ENCODE measurements at places on chromosomes 7 and 10.

GRCh38 chr10:58026036-58026435, 241.7 kb downstream of the IPMK start:
- H3K36me3 ChIP-seq, result peaks cover 2% of the 10 kb centered on the region
- no peak overlapping the region for H3K4me3 ChIP-seq
- DNase-seq, result no peak
- no peak overlapping the region for H3K27ac ChIP-seq

- no peak overlapping the region for H3K4me3 ChIP-seq
- peaks cover 22% of the 10 kb centered on the region for H3K4me1 ChIP-seq
Observed at GRCh38 chr10:100506596-100507356, 12.9 kb downstream of the SEC31B start.

DNA sequence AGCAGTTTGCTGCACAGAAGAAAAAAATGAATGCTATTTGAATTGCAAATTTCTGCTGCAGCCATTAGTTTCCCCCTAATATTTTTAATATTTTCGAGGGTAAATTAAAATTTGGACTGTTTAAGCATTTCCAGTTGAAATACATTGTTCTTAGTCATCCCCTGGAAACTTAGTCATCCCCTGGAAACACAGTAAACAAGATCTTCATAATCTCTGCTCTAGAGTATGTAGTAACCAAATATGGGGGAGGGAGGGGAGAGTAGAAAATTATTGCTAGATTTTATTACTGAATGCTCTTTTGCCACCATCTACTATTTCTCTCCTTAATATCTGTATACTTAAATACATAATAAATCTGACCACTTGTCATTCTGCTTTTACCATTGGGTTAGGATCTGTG, 1053.3 kb downstream of the SORCS1 start:
- no peaks in the 10 kb centered on the region for H3K27me3 ChIP-seq
- H3K36me3 ChIP-seq, result no peaks in the 10 kb centered on the region
- peaks cover 12% of the 10 kb centered on the region for H3K4me1 ChIP-seq
- DNase-seq, result no peak
- H3K27ac ChIP-seq, result no peak overlapping the region

- no peak overlapping the region for H3K27ac ChIP-seq
- H3K36me3 ChIP-seq, result no peaks in the 10 kb centered on the region
- DNase-seq, result no peak
- H3K27me3 ChIP-seq, result no peaks in the 10 kb centered on the region
- no peaks in the 10 kb centered on the region for H3K4me1 ChIP-seq
Observed at GRCh38 chr7:84446991-84447480, 252.4 kb upstream of the SEMA3A start.

DNA sequence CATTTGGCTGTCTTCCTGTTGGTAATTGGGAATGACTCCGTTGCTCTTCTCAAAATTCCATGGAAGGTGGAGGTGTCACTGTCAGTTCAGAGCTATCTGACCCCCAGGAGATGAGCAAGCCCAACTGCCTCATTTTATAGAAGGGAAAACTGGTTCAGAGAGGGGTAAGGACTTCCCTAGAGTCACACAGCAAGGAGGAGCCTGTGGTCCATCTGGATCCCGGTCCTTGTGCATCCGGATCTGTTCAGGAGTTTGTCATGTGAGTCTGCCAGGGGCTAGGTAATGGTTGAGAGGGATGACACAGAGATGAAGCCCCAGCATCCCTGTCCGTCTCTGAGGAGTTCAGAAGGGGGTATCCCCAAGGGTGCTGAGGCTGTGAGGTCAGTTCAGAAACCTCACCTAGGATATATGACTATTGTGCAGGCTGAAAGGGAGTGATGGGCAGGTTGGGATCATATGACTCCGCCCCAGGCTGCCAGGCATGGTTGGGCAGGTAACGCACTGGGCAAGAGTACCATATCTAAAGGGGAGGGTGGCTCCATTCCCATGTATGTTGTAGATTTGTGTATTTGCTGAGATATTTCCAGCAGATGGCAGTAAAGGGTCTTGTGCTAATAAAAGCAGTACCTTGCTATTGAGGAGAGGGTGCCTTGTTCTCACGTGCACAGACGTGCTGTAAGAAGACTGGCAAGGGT, 16.0 kb upstream of the SLC29A3 start:
- no peak overlapping the region for H3K27ac ChIP-seq
- peaks cover 8% of the 10 kb centered on the region for H3K36me3 ChIP-seq
- no peaks in the 10 kb centered on the region for H3K27me3 ChIP-seq
- H3K4me3 ChIP-seq, result no peak overlapping the region
- no peak for DNase-seq

GRCh38 chr7:38463277-38464225, 167.6 kb downstream of the AMPH start:
- H3K4me1 ChIP-seq, result no peaks in the 10 kb centered on the region
- H3K27me3 ChIP-seq, result peaks cover 17% of the 10 kb centered on the region
- H3K36me3 ChIP-seq, result no peaks in the 10 kb centered on the region

- no peak for DNase-seq
- no peaks in the 10 kb centered on the region for H3K4me1 ChIP-seq
- no peak overlapping the region for H3K4me3 ChIP-seq
- H3K36me3 ChIP-seq, result no peaks in the 10 kb centered on the region
- H3K27ac ChIP-seq, result no peak overlapping the region
- H3K27me3 ChIP-seq, result peaks cover 30% of the 10 kb centered on the region
Observed at GRCh38 chr7:106520962-106521514, 139.9 kb downstream of the CCDC71L start.

DNA sequence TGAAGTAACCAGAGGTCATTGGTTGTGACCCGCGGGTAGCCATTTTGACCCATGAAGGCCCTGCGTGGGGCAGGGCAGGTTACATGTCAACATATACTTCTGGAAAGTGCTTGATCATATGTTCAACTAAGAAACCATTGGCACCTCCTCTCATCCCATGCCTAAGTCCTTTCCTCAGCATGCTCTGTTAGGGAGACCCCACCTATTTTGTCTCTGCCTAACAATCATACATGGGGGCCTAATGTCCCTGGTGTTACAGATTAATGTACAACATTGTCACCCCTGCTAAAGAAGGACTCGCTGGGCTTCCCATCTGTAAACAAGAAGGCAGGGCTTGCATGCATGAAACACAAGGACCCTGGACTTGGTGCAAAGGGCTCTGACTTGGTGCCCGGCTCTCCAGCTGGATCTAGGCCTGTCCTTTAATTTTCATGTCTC, 133.7 kb upstream of the TNS3 start:
- H3K36me3 ChIP-seq, result no peaks in the 10 kb centered on the region

DNA sequence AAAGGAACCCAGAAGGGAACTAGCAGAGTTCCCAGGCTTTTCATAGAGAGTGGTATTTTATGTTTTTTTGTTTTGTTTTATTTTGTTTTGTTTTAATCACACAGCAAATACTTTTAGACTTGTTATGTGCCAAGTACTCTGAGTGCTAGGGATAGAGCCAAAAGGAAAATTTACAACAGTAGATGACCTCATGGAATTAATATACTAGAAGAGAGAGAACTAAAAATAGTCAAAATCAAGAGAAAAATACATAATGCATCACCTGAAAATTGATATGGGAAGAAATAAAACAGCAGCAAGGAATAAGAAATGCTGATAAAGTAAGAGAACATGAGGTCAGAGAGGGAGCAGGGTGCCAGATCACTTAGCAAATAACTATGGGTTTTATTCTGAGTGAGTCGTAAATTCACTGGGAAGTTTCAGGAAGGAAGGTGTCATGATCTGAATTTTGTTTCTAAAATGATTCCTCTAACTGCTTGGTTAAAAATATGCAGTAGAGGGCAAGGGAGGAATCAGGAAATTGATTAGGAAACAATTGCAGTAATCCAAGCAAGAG, 351.0 kb downstream of the ANKRD7 start:
- H3K27ac ChIP-seq, result no peak overlapping the region
- peaks cover 4% of the 10 kb centered on the region for H3K4me1 ChIP-seq
- no peak overlapping the region for H3K4me3 ChIP-seq
- H3K36me3 ChIP-seq, result peaks cover 2% of the 10 kb centered on the region
- DNase-seq, result no peak

DNA sequence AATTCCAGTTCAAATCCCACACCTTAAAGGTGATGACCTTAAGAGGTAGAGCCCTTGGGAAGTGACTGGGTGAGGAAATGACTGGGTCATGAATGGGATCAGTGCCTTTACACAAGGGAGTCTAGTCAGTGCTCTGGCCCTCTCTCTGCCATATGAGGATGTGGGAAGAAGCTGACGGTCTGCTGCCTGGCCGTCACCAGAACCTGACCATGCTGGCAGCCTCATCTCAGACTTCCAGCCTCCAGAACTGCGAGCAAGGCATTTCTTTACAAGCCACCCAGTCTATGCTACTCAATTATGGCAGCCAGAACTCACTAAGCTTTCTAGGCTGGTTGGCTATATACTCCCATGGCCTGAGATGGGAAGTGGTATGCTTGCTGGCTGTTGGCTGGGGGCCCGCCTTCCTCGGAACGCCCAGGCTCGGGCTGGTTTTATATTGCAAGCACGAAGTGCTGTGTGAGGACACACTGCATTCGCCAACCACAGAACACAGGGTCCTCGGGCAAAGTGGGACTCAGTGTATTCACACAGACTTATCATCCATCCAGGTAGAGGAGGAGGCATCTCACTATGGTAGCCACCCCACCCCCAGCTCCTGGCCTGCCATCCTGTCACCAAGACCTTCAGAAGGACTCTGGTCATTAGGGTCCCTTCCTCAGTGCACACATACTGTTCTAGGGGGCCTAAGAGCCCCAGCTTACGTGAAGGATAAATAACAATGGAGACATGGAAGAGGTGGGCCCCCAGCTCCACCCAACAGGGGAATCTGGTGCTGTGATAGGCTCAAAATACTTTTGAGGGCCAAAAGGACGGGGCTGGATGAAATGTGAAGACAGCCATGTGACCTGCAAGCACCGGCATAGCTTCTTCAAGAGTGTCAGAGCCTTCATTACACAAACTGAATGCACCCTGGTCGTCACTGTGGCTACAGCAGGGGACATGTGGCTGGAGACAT, 49.0 kb downstream of the ZRANB1 start:
- H3K27ac ChIP-seq, result no peak overlapping the region
- no peaks in the 10 kb centered on the region for H3K27me3 ChIP-seq
- DNase-seq, result no peak
- peaks cover 61% of the 10 kb centered on the region for H3K36me3 ChIP-seq

- no peaks in the 10 kb centered on the region for H3K27me3 ChIP-seq
- no peak for DNase-seq
- peaks cover 5% of the 10 kb centered on the region for H3K4me1 ChIP-seq
Observed at GRCh38 chr7:138710536-138711385, 9.6 kb upstream of the SVOPL start.

- H3K4me1 ChIP-seq, result no peaks in the 10 kb centered on the region
- H3K4me3 ChIP-seq, result no peak overlapping the region
- no peak overlapping the region for H3K27ac ChIP-seq
- H3K27me3 ChIP-seq, result no peaks in the 10 kb centered on the region
Observed at GRCh38 chr10:4888236-4888635, 62.2 kb downstream of the AKR1E2 start.

GRCh38 chr10:69352569-69353264, 64.0 kb downstream of the TACR2 start:
- H3K27ac ChIP-seq, result no peak overlapping the region
- H3K36me3 ChIP-seq, result peaks cover 18% of the 10 kb centered on the region
- H3K27me3 ChIP-seq, result no peaks in the 10 kb centered on the region
- H3K4me1 ChIP-seq, result peaks cover 4% of the 10 kb centered on the region

DNA sequence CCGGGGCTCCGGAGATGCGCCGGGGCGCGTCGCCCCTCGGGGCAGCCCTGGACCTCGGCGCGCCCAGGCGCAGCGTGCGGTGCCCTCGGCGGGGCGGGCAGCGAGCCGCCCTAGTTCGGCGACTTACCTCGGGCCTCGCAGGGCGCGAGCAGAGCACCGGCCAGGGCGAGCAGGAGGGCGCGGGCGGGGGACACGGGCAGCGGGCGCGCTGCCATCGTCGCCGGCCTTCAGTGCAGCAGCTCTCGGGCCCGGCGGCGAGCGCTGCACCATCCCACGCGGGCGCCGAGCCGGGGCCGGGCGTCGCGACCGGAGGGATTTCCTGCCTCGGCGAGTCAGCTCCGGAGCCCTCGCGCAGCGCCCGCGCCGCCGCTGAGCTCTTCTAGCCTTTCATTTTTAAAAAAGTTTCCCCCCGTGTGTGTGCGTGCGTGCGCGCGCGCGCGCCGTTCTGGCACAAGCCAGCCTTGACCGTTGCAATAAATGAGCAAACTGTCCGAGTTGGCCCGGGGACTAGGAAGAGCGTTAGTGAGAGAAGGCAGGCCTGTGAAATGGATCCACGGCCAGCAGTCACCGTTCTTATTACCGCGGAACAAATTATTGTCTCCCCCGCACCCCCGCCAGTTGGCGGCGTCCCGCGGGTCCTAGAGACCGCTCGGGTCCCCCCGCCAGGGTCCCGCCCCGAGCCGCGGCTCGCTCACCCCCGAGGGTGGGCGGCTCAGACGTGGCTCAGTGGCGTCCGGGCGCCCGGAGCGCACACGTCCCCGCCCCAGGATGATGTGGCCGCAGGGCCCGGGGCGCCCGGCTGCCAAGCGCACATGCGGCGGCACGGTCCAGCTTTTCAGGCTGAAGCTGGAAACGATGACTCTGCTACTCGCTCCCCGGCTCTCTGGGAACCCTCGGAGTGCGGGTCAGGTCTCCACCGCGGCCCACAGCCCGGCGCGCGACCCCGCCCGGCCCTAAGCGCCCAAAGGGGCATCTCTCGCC, at the start of gene ADAM12:
Gene ADAM12, minus strand, starts transcription at position 547 of the 981 bp plus-strand sequence. Its CDS starts 332 bp downstream, at position 215.
- peak within 1 kb of the TSS; percentile 40 for H3K27ac ChIP-seq
- H3K4me1 ChIP-seq, result peaks cover 18% of the 10 kb centered on the region
- peak; percentile 59 for DNase-seq
- peak within 1 kb of the TSS; percentile 82 for H3K4me3 ChIP-seq

DNA sequence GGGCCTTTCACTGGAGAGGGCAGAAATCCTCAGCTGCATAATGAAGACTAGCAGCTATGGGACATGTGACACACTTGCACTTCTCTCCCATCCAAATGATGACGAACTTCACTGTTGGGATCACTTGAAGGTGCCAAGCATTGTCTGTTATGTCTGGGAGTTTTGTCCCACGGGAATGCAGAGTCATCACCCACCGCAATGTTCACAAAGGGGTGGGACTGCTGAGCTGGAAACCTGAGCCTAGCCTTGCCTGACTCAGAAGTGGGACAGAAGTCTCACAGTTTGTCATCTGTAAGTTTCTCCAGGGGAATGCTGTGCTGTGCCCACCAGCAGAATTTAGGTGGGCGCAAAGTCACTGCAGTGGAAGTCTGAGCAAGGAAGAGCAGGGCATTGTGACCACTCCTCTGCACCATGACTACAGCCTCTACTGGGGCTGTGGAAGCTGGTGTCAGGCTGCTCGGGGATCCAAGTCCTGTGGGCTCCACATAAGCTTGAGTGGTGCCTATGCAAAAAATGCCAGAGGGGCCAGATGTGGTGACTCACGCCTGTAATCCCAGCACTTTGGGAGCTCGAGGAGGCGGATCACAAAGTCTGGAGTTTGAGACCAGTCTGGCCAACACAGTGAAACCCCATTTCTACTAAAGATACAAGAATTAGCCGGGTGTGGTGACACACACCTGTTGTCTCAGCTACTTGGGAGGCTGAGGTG, 472.0 kb upstream of the CNTNAP2 start:
- H3K36me3 ChIP-seq, result no peaks in the 10 kb centered on the region
- H3K27me3 ChIP-seq, result no peaks in the 10 kb centered on the region
- no peaks in the 10 kb centered on the region for H3K4me1 ChIP-seq
- H3K4me3 ChIP-seq, result no peak overlapping the region

GRCh38 chr7:66055321-66055956, 20.2 kb upstream of the ASL start:
- H3K27ac ChIP-seq, result no peak overlapping the region
- peaks cover 5% of the 10 kb centered on the region for H3K4me1 ChIP-seq
- no peak for DNase-seq
- H3K4me3 ChIP-seq, result no peak overlapping the region
- no peaks in the 10 kb centered on the region for H3K27me3 ChIP-seq

- H3K4me3 ChIP-seq, result no peak overlapping the region
- H3K27me3 ChIP-seq, result no peaks in the 10 kb centered on the region
- H3K27ac ChIP-seq, result no peak overlapping the region
- no peaks in the 10 kb centered on the region for H3K36me3 ChIP-seq
Observed at GRCh38 chr10:92200564-92200963, 90.3 kb downstream of the CPEB3 start.

GRCh38 chr10:14924013-14924412, 29.9 kb downstream of the DCLRE1C start:
- H3K27ac ChIP-seq, result no peak overlapping the region
- no peaks in the 10 kb centered on the region for H3K27me3 ChIP-seq
- DNase-seq, result no peak
